ENCODE measurements at places on chromosomes 2 and 18.

DNA sequence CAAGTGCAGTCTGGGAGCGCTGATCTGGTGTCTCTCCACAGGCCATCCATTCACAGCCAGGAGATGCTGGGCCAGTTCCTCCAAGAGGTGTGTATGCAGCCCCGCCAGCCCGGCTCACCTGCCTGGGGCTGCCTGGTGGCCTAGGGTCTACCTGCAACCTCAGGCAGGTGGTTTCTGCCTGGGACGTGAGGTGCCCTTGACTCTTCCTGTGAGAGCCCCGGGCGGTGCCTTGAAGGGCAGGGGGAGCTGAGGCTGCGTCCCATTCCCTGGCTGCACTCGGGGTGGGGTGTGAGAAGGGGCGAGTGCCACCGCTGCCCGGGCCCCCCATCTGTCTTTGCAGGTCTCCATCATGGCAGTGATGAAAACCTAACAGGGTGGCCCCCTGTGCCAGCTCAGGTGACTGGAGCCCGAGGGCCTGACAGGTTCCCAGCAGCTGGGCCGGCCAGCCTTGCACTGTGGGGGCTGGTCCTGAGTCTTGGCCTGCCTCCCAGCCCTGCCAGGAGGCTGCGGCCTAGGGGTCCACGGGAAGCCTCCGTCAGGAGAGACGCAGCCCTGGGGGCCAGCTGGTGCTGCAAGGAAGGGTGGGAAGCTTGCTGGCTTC, 11.9 kb downstream of the CAPN10 start:
- no peak for DNase-seq

GRCh38 chr2:105652014-105652796, 92.5 kb upstream of the NCK2 start:
- no peak for DNase-seq

DNA sequence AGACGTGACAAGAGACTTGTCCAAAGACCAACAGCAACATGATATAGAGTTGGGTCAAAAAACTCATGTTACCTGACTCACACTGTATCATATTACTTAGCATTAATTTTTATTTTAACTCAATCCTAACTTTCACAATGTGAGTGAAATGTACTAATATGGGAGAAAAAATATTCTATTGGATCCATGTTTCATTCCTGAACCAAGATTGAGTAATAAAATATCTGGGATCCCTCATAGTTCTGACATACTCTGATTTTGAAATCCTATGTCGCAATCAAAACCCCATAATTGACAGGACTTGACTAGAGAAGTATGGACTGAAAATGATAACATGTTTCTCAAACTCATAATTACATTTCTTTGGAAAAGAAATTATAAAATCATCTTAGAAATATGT, 190.4 kb downstream of the RIT2 start:
- no peak for DNase-seq

- DNase-seq: no peak
Measured at GRCh38 chr2:166104773-166105172, 23.0 kb downstream of the SCN1A start.

- no peak for DNase-seq
Measured at GRCh38 chr2:233353101-233353768, 1.1 kb upstream of the DGKD start.

DNA sequence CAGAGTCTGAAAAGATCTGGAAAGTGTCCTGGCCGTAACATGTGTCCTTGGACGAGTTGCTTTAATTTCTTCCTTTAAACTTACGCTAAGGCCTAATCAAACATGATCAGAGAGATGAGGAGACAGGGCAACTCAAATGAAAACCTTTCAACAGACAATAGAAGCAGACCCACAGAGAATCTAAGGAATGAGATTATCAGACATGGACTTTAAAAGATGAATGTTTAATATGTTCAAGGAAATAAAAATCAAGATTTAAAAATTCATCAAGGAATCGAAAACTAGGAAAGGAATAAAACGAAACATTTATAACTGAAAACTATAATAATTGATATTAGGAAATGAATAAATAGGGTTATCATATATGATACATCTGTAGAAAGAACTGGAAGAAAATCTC, 55.1 kb downstream of the RAB31 start:
- no peak for DNase-seq

GRCh38 chr2:198116756-198117155, 312.4 kb downstream of the PLCL1 start:
- DNase-seq: no peak

DNA sequence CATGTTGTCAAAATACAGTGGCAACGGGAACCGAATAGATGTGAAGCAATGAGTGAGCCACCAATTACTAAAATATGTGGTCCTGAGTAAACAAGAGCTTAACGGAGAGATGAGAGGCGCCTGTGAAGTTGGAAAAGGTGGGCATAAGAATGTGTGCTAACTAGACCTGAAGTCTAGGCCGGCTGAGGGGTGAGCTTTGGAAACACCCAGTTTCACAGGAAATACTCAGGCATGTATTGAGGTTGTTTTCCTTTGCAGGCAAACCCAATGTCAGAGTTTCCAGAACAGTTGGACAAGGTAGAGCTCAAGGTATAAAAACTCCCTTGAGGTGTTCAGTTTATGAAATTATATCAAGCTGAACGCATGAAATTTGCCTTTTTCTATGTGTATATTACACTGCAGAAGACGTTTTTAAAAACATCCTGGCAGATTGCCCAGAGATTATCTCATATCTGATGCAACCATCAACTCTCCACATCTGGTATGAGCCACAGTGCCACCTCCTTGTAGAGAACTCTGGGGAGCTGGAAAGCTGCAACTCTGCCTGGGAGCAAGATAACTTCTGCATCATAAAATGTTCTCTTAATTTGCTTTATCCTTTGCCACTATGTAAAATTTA, 3.9 kb upstream of the WDSUB1 start:
- DNase-seq: peak; percentile 36

DNA sequence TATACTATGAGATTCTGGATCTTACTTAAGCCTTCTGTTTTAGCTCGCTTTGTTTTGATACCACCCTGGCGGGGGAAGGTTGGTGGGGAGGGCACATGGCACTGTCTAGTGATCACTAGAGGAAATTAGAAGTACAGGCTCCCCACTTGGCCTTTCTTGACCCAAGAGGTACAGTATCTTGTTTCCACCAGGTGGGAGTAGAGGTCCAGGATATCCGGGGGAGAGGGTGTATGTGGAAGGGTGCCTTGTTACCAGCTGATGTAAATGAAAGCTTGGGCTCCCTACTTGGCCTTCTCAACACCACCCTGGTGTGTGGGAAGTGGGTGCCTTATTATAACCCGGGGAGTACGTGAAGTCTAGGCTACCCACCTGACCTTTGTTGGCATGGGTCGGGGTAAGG, 7.5 kb downstream of the GALNT1 start:
- DNase-seq: no peak

DNA sequence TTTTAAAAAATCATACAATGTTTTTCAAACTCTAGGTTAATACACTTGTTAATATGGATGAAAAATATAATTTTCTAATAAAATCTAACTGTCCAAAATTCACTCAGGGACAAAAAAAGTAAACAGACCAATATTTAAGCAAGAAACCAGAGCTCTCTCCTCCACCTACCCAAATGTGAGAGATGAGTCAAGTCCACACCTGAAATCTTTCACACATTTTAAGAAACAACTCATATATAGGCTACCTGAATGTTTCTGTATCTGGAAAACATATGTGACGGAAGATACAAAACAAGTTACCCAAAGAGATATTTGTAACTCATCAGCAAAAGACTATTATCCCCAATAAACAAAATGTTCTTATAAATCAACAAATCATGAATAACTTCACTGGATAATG, 20.2 kb downstream of the ZNF516 start:
- no peak for DNase-seq

GRCh38 chr2:195105581-195105980, 551.4 kb upstream of the SLC39A10 start:
- DNase-seq: no peak

DNA sequence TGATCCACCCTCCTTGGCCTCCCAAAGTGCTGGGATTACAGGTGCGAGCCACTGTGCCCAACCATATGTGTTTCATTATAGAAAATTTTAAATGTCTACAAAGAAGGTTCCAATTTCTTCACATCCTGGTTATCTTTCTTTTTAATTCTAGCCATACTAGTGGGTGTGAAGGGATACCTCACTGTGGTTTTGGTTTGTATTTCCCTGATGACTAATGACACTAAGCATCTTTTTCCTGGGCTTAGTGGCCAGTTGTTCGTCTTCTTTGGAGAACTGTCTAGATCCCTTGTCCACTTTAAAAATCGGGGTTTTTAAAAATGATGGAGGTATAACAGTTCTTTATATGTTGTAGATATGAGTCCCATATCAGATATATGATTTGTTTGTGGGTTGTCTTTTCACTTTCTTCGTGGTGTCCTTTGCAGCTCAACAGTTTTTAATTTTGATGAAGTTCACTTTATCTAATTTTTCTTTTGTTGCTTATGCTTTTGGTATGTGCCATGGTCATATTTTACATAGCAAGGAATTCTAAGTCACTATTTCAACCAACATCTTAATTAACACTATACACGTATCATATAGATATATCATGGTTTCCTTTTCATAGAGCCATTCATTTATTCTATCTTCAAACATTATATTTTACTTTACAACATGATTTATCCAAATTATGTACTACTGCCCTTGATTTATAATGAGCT, 135.0 kb upstream of the RIOK3 start:
- no peak for DNase-seq

DNA sequence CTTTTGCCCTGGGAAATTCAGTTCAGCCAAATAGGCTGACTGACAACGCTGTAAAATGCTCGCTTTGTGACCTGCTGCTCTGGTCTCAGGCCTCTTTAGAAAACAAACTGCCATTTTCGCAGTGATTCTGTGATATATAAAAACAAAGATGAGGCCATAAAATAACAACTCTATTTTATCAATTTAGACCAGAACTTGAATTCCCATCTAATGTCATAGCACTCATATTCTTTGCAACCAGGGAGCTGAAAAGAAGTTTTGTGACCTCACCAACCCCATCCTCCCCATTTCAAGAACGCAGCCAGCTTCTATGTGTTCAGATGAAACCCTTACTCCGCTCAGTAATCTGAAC, 40.3 kb downstream of the TCF4 start:
- no peak for DNase-seq

DNA sequence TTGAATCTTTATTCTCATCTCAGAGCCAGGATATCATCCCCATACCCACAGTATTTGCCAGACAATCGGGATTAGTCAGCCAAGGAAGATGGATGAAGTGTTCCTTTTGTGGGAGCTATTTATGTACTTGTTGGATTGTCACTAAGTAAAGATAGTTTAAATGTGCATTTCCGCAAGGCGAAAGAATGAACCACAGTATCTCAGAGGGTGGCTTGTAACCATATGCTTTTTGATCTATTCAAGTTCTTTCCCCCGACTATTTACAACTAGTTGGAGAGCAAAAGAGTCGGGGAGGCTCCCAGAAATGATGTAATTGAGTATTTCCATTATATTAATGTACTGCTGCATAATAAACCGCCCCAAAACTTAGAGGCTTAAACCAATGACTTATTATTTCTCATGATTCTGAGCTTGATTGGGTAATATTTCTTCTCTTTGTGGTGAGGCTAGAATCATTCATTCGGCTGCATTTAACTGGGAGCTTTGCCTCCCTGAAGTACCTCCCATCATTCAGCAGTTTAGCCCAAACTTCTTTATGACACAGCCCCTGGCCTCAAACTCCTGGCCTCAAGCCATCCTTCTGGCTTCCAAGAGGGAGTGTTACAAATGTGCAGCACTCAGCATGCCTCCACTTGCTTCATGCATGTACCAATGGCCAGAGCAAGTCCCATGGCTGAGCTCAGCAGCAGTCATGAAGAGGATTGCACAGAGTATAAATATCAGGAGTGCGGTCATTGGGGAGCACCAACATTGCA, 423.7 kb downstream of the METTL4 start:
- no peak for DNase-seq

DNA sequence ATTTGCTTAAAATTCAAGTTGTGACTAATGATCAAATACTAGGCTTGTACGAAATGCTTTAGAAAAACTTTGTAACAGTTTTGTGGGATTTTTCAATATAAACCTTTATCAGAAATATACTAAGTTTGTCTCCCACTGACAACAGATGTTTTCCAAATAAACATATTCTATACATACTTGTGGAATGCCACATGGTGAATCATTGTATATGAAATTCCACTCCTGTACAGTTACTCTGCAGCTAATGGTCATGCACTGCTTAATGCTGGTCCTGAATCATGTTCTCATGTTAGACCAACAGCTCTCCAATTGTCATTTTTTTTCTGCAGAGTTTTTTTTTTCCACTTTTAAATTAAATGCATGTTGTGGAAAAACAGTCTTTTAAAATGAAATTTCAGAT, 90.1 kb downstream of the DPP4 start:
- no peak for DNase-seq

- peak; percentile 83 for DNase-seq
Measured at GRCh38 chr2:65436824-65437221, 4.4 kb upstream of the SPRED2 start.

DNA sequence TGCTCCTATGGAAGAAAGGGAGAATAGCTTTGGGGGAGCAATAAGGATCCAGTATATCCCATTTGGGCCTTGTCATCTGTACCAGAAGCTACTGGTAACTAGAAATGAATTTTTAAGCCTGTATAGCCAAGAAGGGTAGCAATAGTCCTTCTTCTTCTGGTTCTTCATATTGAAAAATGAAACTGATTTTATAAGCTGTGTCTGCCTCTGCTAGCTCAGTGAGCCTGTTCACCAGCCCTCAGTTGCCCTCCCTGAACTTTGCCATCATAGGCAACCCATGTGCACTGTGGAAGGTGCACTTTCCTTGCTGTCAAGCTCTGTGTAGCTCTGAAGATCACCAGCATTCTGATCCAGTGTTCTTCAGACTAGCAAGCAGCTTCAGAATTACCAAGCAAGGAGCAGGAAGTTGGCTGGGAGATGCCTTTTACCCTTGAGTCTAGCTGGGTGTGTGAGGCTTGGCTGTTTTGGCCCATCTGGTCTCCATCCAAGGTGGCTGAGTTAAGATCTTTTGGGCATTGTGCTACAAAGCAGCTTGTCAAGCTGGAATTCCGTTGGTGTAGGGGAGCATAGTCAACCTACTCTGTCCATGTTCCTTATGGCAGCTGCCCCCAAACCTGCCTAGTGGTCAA, 55.8 kb upstream of the MGAT5 start:
- no peak for DNase-seq
